ENCODE measurements at places on chromosomes 3 and 15.

GRCh38 chr3:144200004-144200403, 228.4 kb downstream of the DIPK2A start:
- H3K4me3 ChIP-seq, result no peak overlapping the region
- DNase-seq, result no peak
- H3K27ac ChIP-seq, result no peak overlapping the region
- H3K36me3 ChIP-seq, result no peaks in the 10 kb centered on the region

GRCh38 chr3:59540241-59540640, 490.4 kb upstream of the CFAP20DC start:
- H3K27ac ChIP-seq, result no peak overlapping the region
- no peak overlapping the region for H3K4me3 ChIP-seq
- DNase-seq, result no peak
- H3K36me3 ChIP-seq, result no peaks in the 10 kb centered on the region

- no peak overlapping the region for H3K4me3 ChIP-seq
- peaks cover 7% of the 10 kb centered on the region for H3K36me3 ChIP-seq
Observed at GRCh38 chr3:186075489-186075888, 33.4 kb downstream of the ETV5 start.

GRCh38 chr3:11379238-11379823, 107.1 kb downstream of the ATG7 start:
- no peaks in the 10 kb centered on the region for H3K4me1 ChIP-seq
- H3K27ac ChIP-seq, result no peak overlapping the region
- no peaks in the 10 kb centered on the region for H3K27me3 ChIP-seq
- peak; percentile 39 for DNase-seq
